ENCODE measurements at places on chromosomes 3 and 15.

DNA sequence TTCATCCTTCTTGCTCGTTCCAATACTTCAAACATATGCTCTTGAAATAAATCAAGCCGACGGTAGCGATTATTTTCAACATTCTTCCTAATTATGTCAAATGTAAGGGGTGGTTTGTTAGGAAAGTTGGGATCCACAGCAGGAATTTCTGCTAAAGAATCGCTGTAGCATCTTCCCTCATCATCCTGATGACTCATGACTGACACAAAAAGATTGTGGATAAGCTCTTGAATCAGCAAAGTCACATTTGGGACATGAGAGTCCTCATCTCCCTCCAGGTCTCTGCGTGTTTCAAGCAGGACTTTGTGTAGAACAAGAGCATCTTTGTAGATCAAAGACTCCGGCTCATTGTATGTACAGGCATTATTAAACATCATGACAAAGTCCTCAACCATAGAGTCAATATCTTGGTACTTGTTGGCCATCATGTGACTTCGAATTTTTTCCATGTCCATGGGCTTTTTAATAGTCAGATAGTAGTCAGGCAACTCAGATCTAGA, 73.0 kb downstream of the UQCC5 start:
- DNase-seq = no peak

- DNase-seq = no peak
Observed at GRCh38 chr3:168617658-168618057, 521.9 kb upstream of the GOLIM4 start.

DNA sequence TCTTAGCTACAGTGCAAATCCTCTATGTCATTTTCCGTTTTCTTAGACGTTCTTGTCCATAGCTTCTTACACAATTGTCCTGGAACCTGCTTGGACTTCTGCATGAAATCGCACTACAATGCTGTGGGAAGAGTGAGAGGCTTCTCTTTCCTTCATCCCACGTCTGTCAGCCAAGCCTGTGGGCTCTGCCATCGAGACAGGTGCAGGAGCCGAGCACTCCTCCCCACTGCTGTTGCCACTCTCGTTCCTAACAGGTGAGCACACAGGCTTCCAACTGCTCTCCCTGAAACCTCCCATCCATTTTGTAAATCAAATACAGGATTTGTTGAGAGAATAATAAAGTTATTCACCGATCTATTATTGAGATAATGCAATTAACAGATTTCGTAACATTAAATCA, 23.5 kb downstream of the ZXDC start:
- no peak for DNase-seq

- DNase-seq = no peak
Observed at GRCh38 chr15:56184516-56184915, 59.2 kb downstream of the RFX7 start.

DNA sequence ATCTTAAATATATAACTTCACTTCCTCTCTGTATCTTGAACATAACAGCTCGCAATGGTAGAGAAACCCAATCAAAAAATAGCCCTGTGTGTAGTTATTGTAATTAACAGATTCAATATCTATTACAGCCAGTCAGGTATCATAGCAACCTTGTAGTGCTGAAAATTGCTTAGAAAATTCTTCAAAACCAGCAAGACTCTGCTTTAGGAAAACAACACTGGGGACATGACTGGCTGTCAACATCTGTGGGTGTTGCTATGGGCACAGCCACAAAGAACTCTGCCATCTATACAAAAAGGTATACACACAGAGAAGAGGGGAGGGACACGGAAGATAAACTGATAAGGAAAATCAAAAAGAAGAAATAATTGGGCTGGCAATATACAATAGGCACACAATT, 101.2 kb downstream of the WDR72 start:
- DNase-seq = no peak

GRCh38 chr15:78312536-78312935, 13.1 kb upstream of the SKIC8 start:
- no peak for DNase-seq

- no peak for DNase-seq
Observed at GRCh38 chr15:82305621-82306048, 43.0 kb downstream of the SAXO2 start.

GRCh38 chr15:100930306-100930848, 11.2 kb downstream of the LRRK1 start:
- no peak for DNase-seq

DNA sequence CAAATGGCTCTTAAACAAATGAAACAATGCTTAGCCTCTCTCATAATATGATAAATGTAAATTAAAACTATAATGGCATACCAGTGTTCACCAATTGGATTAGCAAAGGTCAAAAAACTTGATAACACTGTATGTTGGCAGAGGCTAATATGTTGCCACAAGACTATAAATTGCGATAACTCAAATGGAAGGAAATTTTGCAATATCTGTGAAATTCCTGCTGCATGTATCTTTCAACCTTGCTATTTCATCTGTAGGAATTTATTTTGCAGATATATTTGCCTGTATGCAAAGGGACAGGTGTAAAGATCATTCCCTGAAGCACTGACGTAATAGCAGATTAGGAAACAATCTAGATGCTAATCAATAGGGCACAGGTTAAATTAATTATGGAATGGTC, 191.4 kb upstream of the EIF1B start:
- DNase-seq = no peak

DNA sequence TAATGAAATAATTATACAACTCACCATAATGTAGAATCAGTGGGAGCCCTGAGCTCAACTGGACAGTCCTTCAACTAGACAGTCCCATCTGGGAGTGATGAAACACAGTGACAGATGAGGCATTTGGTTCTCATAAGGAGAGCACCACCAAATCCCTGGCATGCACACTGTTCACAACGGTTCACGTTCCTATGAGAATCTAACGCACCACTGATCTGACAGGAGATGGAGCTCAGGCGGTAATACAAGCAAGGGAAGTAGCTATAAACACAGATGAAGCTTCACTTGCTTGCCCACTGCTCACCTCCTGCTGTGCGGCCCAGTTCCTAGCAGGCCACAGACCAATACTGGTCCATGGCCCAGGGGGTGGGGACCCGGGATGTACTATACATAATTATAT, 17.0 kb downstream of the PRKAR2A start:
- DNase-seq = no peak

All from choroid plexus epithelial cell (primary cell).